ENCODE measurements at places on chromosomes 5 and 9. TPM values are rescaled to one million over a fixed set of nuclear protein-coding genes. Genes with fewer than 3 reads are reported as not detected.
A peak's percentile ranks its signal among the peaks of the same experiment; 100 is the strongest.

- DNase-seq = no peak
- H3K4me3 ChIP-seq = no peak overlapping the region
- H3K27me3 ChIP-seq = no peaks in the 10 kb centered on the region
- no peaks in the 10 kb centered on the region for H3K4me1 ChIP-seq
- H3K27ac ChIP-seq = no peak overlapping the region
Measured at GRCh38 chr9:84828046-84828445, 158.5 kb downstream of the NTRK2 start.

GRCh38 chr9:38352530-38353328, 39.8 kb upstream of the ALDH1B1 start:
- H3K4me3 ChIP-seq = no peak overlapping the region
- peaks cover 51% of the 10 kb centered on the region for H3K27me3 ChIP-seq
- H3K4me1 ChIP-seq = no peaks in the 10 kb centered on the region
- no peak overlapping the region for H3K27ac ChIP-seq

DNA sequence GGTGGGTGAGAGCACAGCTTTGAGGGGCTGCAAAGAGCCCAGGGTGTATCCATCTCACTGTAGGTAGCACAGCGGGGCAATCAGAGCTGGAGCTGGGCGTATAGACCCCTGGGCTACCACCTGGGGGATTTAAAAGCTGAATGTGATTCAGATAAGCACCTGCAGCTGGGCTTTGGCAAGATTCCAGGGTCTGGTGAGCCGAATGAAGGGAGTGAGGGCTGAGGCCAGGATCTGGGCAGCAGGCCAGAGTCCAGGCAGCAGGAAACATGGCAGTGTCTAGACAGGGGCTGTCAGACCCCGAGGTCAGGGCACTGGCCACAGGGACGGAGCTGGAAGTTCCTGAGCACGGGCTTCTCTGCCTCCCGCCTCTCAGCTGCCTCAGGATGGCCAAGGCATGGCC, 8.7 kb downstream of the ASS1 start:
- H3K4me1 ChIP-seq = peaks cover 12% of the 10 kb centered on the region
- no peaks in the 10 kb centered on the region for H3K36me3 ChIP-seq
- no peak overlapping the region for H3K4me3 ChIP-seq

GRCh38 chr5:171975262-171975876, 31.1 kb downstream of the FBXW11 start:
- DNase-seq = peak; percentile 18
- H3K27me3 ChIP-seq = no peaks in the 10 kb centered on the region
- H3K36me3 ChIP-seq = peaks cover 39% of the 10 kb centered on the region
- no peak overlapping the region for H3K4me3 ChIP-seq

DNA sequence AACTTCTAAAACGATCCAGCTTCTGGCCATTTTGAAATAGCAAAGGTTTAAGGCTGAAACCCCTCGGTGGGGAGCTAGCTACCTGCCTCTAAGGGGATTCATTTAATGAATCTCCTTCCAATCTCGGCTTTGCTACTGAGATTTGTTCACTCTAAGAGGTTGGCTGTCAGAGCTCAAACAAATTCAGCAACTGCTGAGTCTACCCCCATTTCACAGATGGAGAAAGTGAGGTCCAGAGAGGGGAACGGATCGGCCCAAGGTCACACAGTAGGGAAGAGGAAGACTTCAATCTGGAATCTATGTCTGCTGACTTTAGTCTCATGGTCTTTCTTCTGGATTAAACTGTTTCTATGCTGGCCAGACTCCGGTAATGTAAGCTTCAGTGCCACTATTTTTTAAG, 3.0 kb downstream of the CORO2A start:
- peaks cover 10% of the 10 kb centered on the region for H3K4me1 ChIP-seq
- H3K4me3 ChIP-seq = no peak overlapping the region
- H3K27me3 ChIP-seq = peaks cover 1% of the 10 kb centered on the region
- H3K36me3 ChIP-seq = no peaks in the 10 kb centered on the region
- no peak for DNase-seq

The MLANA gene
- not detected for total RNA-seq

The SHROOM1 gene
- total RNA-seq = 9.6 TPM

The SPINK6 gene
- not detected for total RNA-seq
